ENCODE measurements at places on chromosomes 5 and 9.

- no peak for DNase-seq
Observed at GRCh38 chr9:8115570-8115969, 316.0 kb upstream of the DMAC1 start.

GRCh38 chr5:62043289-62044280 is 262.4 kb upstream of the KIF2A start:
- DNase-seq, result no peak

- no peak for DNase-seq
Observed at GRCh38 chr5:118679264-118679940, 308.9 kb downstream of the DTWD2 start.

- no peak for DNase-seq
Observed at GRCh38 chr5:53956196-53956595, 354.2 kb downstream of the ARL15 start.

GRCh38 chr5:149474198-149474597 is 77.0 kb downstream of the CSNK1A1 start:
- DNase-seq, result no peak
